ENCODE measurements at places on chromosomes 2 and 18.
A peak's percentile ranks its signal among the peaks of the same experiment; 100 is the strongest.

DNA sequence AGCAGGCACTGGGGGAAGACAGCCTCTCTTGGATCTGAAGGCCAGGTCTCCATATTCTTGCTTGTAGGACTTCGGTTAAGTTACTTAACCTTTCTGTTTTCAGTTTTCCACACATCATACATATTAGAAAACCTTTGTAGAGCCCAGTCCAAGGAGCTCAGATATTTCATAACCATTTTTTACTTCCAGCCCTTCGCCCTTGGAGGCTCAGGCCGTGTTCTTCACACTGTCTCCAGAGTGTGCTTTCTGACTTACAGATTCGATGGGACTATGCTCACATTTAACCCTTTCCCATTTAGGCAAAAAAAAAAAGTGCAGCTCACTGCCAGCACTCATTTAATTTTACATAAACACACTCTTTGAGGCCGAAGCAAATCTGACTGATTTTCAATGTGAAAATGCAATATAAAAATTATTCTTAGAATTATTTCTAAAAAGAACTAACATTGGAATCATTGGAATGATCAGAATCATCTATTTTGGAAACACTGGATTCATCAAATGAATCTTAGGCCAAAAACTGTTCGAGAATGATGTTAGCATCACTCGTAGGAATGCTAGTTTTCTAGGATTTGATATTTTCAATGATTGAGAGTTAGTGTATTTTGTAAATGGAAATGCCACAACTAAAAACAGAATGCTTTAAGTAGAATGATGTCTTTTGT, 55.0 kb downstream of the MTHFD2 start:
- DNase-seq = no peak

GRCh38 chr2:239884875-239885274, 140.3 kb downstream of the NDUFA10 start:
- DNase-seq = no peak

GRCh38 chr2:68992341-68992740, 17.9 kb downstream of the GKN1 start:
- no peak for DNase-seq

DNA sequence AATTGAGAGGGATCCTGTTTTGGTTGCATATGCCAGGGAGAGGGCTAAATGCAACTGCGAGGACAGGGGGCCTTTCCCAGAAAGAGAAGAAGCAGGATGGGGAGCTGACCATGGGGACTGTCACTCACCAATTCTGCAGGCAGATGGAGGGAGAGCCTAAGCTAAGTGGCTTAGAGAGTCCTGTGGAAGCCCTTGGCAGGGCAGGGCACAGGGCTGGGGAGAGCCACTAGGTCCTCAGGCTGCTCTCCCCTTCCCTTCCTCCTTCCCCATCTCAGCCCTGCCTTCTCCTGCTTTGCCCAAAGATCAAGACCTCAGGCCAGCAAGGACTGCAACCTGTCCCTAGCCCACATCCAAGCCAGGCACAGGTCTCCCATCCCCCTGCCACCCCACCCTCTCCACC, 24.4 kb upstream of the CATIP start:
- DNase-seq = no peak

GRCh38 chr2:108182489-108182888, 57.3 kb upstream of the SULT1C3 start:
- DNase-seq = peak; percentile 75

GRCh38 chr2:79620679-79621078, 107.8 kb downstream of the CTNNA2 start:
- DNase-seq = no peak

GRCh38 chr2:224638301-224638823, 53.2 kb upstream of the CUL3 start:
- no peak for DNase-seq

DNA sequence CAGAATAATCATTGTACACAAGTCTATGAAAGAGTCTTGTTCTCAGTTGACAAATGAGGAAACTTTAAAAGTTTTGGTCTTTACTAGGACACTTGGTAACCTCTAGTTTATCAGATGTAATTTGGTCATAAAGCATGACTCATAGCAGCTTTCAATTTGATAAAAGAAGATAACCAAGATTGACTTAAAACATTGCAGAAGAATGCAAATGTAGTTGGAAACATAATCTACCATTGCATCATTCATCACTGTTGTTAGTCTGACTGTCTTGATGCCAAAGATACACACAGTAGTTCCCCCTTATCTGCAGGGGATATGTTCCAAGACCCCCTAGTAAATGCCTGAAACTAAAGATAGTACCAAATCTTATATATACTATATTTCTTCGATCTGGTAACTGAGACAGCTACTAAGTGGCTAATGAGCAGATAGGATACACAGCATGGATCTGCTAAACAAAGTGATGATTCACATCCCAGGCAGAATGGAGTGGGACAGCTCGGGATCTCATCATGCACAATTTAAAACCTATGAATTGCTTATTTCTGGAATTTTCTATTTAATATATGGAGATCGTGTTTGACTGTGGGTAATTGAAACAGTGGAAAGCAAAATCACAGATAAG, 131.4 kb upstream of the CCDC68 start:
- DNase-seq = no peak

DNA sequence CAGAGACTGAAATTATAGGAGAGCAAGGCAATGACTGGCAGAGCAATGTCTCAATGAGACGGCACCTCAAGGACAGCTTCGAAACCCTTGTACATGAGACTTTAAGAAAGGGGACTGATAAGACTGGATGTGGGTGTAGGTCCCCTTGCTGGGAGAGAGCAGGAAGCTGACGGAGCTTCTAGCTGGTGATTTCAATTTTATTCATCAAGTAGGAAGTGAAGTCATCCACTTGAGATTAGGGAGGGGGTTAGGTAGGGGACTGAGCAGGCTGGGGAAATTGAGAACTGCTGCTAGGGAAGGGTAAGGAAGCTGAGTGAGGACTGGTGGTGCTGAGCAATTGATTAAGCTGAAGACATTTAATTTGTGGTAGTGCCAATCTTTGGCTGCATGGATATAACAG, 99.5 kb upstream of the ITGB6 start:
- no peak for DNase-seq

- no peak for DNase-seq
Measured at GRCh38 chr2:25714740-25715139, 41.4 kb upstream of the DTNB start.

DNA sequence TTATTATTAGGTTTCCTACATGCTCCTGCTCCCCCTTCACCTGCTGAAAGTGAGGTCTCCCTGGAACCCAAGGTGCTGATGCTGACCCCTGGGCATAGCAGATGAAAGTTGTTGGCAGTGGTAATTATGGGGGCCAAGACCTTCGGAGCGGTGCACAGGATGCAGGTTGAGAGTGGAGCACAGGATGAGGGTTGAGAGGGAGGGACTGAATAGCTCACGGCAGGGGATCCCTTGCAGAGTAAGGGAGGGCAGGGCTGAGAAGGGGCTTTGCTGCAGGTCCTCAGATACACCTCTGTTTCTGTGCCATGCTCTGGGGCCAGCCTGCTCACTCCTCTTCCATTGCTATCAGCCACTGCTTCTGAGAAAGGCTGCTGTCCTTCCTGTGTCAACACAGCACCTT, 163.3 kb downstream of the FHOD3 start:
- no peak for DNase-seq

- DNase-seq = no peak
Measured at GRCh38 chr2:38079116-38080052, 3.4 kb upstream of the CYP1B1 start.

DNA sequence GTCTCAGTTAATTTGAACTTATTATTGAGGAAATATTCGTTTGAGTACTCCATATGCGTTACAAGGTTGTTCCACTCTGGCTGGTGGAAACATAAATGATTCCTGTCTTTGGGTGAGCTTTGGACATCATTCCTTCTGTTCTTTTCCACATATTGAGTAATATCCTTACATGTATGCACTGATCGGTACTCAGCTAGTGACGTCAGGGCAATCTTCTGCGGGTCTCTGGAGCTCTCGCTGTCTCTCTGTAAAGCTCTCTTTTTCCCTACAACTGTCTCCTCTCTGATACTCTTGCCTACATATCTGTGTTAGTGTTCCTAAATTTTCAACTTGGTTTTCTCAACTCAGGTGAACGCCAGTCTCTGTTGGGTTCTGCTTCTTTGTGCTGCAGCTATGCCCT, 23.4 kb upstream of the IL36G start:
- no peak for DNase-seq

- DNase-seq = no peak
Measured at GRCh38 chr18:79372461-79372860, 23.3 kb upstream of the NFATC1 start.

GRCh38 chr2:234989183-234989701, 37.4 kb downstream of the SH3BP4 start:
- DNase-seq = peak; percentile 56

GRCh38 chr18:43159086-43159770, 43.7 kb upstream of the RIT2 start:
- DNase-seq = no peak

DNA sequence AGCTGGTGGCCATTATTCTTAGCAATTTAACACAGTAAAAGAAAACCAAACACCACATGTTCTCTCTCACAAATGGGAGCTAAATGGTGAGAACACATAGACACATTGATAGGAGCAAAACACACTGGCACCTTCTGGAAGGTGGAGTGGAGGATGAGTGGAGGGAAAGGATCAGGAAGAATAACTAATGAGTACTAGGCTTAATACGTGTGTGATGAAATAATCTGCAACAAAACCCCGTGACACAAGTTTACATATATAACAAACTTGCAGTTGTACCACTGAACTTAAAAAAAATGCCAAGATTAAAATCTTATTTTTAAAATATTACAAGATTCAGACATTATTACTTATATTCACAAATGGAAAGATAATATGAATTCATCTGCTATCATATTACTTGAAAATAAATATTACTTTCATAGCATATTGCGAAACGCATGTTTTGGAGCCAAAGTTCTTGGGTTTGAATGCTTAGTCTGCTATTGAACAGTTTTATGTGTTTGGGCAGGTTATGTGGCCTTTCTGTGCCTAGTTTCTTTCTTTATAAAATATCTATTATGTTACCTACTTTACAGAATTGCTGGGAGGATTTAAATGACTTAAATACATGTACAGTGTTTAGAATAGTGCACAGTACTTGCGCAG, 20.5 kb downstream of the ANKRD62 start:
- DNase-seq = no peak

- no peak for DNase-seq
Measured at GRCh38 chr2:1371082-1371481, 42.2 kb upstream of the TPO start.

- no peak for DNase-seq
Measured at GRCh38 chr18:14922031-14922430, 174.1 kb downstream of the ANKRD30B start.

DNA sequence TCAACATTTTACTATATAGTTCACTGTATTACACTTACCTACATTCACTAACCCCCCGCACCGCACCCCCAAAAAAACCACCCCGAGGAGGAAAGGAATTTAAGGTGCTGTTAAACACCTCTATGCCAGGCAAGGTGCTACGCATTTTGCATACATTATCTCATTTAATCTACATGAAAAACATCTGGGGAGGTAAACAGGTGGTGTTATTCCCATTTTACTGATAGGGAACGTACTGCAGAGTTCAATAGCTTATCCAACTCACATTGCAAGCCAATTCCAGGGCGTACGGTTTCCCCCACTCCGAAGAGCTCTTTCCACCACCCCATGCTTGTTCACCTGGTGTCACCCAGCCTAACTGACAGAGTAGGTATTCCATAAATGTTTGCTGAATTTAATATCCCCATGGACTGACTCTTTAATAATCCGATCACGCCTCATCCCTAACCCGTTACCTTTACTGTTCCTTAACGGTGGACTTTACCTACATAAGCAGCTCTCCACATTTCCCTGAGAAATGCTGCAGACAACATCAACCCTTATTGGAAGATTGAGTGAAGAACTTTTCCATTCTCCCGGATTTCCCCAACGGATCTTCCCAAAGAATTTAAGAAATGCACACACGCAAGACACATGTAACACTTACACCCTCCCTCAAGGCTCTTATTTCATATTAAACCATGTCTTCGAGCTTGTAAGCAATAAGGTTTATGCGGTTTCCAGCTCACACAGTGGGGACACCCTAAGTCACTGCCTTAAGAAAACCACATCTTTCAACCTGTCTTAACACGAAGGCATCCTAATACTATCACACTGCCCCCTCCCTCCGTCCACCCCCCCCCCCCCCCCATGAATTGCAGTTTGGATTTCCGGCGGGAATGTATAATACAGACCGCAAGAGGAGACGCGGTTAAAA, 1.2 kb downstream of the RAPH1 start:
- no peak for DNase-seq

DNA sequence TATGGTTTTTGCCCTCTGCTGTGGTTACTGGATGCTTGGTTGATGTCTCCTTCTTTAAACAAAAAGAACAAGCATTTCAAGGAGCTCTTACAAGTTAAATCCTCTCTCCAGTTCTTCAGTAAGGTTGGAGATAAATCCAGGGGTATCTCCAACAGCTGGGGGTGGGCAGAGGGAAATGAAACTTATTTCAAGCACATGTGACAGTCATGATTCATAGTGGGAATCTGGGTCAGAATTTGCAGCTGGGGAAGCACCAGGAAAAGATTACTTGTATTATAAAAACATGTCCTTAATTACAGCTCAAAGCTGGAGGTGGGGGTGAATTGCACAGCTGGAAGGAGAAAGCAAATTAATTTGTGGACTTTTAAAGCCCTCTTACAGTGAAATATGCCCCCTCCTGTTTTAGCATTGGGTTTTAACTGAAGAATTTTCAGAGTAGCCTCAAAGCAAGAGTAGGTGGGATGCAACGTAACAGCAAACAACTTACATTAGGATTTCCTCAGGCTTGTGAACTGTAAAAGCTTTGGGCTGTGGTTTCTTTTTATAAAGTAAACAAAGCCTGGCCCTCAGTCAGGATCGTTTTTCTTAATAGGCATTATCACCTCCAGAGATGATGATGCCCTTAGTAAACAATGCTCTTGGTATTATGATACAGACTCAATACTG, 596.4 kb downstream of the NYAP2 start:
- DNase-seq = no peak

DNA sequence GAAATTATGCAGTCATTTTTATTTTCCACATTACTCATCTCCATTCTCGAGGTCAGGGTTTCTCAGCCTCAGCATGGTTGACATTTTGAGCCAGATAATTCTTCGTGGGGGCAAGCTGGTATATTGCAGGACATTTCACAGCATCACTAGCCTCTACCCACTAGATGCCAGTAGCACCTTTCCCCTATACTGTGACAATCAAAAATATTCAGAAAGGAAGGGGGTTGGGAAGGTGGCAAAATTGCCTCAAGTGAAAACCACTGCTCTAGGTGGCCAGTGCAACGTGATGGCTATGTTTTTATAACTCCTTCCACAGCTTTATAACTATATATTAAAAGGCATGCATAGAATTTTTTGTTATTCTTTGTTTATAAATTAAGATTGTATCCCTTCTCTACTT, 294.5 kb downstream of the CNTNAP5 start:
- no peak for DNase-seq

GRCh38 chr2:100941646-100942240, 60.3 kb upstream of the RPL31 start:
- DNase-seq = no peak

GRCh38 chr2:172710584-172711047, 25.0 kb upstream of the RAPGEF4 start:
- DNase-seq = peak; percentile 30

DNA sequence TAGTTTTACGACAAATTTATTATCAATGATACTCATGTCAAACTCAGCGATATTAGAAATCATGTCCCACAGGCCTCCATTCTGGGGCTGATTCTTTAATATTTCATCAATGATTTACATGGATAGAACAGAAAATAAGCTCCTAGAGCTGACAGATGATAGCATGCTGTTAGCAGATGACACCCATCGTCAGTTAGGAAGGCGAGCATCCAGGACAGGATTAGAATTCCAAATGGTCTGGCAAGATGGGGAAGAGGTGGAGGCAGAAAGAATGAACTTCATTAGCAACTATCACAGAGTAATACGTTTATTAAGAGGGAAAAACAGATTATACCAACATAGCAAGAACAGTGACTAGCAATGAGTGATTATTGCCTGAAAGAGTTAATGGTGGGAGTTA, 46.2 kb upstream of the ACVR1 start:
- DNase-seq = no peak
